ENCODE measurements at places on chromosomes 12 and 14. TPM values are rescaled to one million over a fixed set of nuclear protein-coding genes. Genes with fewer than 3 reads are reported as not detected.

IRF9 gene
- total RNA-seq = 119 TPM

SUOX gene
- 29.2 TPM for total RNA-seq

ZFHX2 gene
- total RNA-seq = 1.6 TPM

TCL1B gene
- not detected for total RNA-seq

GLIPR1L2 gene
- total RNA-seq = 0.98 TPM

CD69 gene
- total RNA-seq = 3.2 TPM

C12orf60 gene
- total RNA-seq = 0.46 TPM

NYNRIN gene
- total RNA-seq = 12.1 TPM

HOXC4 gene
- total RNA-seq = not detected

MYL2 gene
- 13.2 TPM for total RNA-seq

ACOT4 gene
- 3.1 TPM for total RNA-seq

TAMALIN gene
- 19.6 TPM for total RNA-seq

CLEC1B gene
- not detected for total RNA-seq

ERBB3 gene
- 423 TPM for total RNA-seq

HOXC6 gene
- 0.22 TPM for total RNA-seq

HOXC11 gene
- not detected for total RNA-seq

PLEKHH1 gene
- 45.8 TPM for total RNA-seq

CYP27B1 gene
- 1.4 TPM for total RNA-seq

AQP6 gene
- total RNA-seq = 0.54 TPM

PLA2G1B gene
- not detected for total RNA-seq

SLC38A6 gene
- 13.6 TPM for total RNA-seq

SUDS3 gene
- total RNA-seq = 50.9 TPM

SLC6A15 gene
- total RNA-seq = 0.17 TPM

GLS2 gene
- 1.2 TPM for total RNA-seq

CCDC175 gene
- 0.09 TPM for total RNA-seq

WIF1 gene
- 0.19 TPM for total RNA-seq

RPL41 gene
- 3,198 TPM for total RNA-seq

LPAR5 gene
- 12.0 TPM for total RNA-seq

SRRM4 gene
- not detected for total RNA-seq

RERGL gene
- total RNA-seq = 1.7 TPM

BCAT1 gene
- total RNA-seq = 11.1 TPM

HOXC9 gene
- total RNA-seq = not detected

SDS gene
- 3.9 TPM for total RNA-seq

NOXRED1 gene
- total RNA-seq = 1.1 TPM

GPR68 gene
- total RNA-seq = 1.4 TPM
